ENCODE measurements at places on chromosomes 2 and 18.

DNA sequence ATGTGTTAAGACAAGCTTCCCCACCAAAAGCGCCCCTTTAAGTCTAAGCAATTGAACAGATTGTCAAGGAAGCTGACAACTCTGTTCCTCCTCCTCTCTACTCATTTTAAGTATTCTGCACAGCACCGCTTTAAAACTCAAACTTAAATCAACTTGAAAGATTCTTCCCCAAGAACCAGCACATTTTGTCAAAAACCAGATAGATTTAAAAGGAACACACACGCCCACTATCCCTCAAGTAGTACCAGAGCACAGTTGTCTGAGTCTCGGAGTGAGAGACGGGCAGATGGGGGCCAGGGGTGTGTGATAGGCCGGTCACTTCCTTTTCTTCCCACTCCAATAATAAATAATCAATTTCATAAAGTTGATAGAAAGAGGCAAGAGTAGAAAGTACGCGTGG lies 67.7 kb upstream of the POU3F3 start:
- no peak for DNase-seq

- DNase-seq = no peak
Observed at GRCh38 chr2:102233132-102233884, 46.5 kb downstream of the IL1RL2 start.

DNA sequence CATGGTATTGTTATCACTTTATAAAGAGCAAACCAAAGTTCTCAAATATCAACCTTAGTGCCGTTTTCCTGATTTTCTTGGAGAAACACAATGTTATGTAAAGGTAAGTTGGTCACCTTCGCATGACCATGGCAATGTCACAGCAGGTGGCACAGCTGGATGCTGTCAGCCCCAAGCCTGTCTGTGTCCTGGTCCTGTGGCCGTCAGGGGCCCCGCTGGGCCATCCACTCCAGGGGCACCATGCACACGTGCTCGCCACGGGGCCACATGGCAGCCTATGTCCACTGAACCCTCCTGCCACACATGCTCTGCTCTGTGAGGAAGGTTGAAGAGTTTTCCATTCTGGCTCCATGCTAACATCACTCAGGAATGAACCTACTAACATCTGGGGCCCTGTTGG lies 85.9 kb downstream of the EIPR1 start:
- DNase-seq = no peak

GRCh38 chr2:214066862-214067261 lies 344.0 kb upstream of the VWC2L start:
- DNase-seq = no peak

- DNase-seq = no peak
Observed at GRCh38 chr18:31685097-31686082, 1.0 kb upstream of the B4GALT6 start.

GRCh38 chr2:129772190-129772579 lies 207.3 kb upstream of the RAB6C start:
- DNase-seq = peak; percentile 21

- no peak for DNase-seq
Observed at GRCh38 chr2:79832511-79833234, 319.8 kb downstream of the CTNNA2 start.

DNA sequence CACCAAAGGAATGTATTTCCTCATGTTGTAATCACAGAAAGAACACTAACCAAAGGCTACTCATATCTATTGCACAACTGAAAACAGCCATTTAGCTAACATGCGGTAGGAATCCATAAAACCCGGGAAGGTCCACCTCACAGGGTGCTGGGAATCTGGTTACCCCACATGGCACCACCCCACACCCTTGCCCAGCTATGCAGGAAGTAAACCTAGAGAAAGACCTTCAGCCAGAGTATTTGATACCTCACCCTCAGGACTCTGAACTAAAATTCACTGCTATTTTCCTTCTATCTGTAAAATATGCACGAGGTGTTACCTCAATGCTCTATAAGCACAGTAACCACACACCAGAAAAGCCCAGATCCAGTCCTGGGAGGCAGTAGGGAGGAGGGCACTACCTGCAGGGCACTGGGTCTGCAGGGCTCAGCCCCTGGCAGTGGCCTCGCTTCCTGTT lies 45.8 kb downstream of the PTPN2 start:
- DNase-seq = peak; percentile 73

- no peak for DNase-seq
Observed at GRCh38 chr2:204069804-204070203, 133.2 kb downstream of the ICOS start.

DNA sequence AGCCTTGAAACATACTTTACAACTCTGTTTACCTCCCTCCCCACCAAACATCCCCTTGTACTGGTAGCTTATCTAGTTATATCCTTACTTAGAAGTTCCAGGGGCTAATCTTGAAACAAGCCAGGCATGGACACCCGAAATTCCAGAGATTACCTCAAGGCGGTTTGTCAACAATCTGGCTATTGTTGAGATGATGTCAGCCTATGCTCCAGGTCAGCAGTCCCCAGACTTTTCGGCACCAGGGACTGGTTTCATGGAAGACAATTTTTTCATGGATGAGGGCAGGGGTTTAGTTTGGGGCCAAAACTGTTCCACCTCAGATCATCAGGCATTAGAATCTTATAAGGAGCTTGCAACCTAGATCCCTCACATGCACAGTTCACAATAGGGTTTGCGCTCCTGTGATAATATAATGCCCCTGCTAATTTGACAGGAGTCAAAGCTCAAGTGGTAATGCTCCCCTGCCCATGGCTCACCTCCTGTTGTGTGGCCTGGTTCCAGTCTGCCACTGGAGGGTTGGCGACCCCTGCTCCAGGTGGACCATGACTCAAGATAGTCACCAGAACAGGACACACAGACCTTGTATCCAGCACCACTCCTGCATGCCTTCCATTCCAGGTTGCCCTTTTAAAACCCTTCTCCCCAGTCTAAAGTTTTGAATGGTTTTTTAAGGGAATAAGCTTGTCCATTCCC lies 171.2 kb downstream of the SPAG16 start:
- no peak for DNase-seq

GRCh38 chr18:13796515-13796914 lies 27.4 kb upstream of the MC5R start:
- DNase-seq = no peak

- DNase-seq = peak; percentile 71
Observed at GRCh38 chr2:217652761-217653639, 349.8 kb downstream of the TNS1 start.

GRCh38 chr18:36295880-36296301 lies 1.6 kb upstream of the FHOD3 start:
- no peak for DNase-seq

- DNase-seq = no peak
Observed at GRCh38 chr2:101692041-101692440, 5.5 kb upstream of the MAP4K4 start.

GRCh38 chr2:57720728-57721627 lies 325.6 kb upstream of the VRK2 start:
- peak; percentile 36 for DNase-seq

DNA sequence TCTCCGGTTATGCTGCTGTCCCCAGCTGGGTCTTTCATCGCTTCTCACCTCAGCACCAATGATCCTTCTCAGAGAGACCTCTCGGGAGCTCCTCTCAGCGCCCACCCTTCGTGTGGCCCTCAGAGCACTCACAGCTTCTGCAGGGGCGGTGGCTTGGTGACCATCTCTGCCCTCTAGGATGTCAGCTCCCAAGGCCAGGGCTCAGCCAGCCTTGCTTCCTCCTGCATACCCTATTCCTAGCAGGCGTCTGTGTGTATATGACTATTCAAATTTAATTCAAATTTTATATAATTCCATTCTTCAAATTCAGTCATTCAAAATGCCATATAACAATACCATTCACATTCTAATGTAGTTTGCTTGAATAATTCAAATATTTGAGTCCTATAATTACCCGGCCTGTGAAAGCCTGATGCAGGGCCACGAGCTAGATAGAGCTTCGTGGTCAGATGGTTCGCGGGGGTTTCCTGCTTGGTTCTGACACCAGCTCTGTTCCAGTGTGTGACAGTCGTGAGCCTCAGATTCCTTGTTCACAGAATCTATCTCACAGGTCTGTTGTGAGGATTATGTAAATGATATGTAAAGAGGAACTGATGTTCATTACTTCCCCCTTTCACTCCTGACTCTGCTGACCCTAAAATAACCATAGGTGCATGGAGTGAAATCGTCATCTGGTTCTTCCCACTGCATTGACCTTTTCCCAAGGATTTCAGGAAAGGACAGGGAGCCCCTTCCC lies 94.0 kb upstream of the CNGA3 start:
- DNase-seq = no peak

DNA sequence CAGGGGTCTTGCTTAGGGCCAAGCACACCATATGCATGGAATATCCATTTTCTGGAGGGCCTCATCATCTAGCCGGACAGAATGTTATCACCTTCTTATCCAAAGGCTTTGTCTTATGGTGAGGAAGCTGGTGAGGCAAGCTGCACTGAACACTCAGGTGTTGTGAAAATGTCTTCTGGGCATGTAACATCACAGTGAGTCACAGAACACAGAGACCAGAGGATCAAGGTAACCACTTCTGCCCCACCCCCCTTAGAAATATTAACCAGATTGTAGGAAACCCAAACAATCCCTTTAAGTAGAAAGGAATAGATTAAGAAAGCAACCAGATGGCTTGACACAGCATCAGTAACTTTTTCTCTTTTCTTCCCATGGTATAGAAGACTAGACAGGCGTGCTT lies 51.1 kb downstream of the MYO5B start:
- no peak for DNase-seq

DNA sequence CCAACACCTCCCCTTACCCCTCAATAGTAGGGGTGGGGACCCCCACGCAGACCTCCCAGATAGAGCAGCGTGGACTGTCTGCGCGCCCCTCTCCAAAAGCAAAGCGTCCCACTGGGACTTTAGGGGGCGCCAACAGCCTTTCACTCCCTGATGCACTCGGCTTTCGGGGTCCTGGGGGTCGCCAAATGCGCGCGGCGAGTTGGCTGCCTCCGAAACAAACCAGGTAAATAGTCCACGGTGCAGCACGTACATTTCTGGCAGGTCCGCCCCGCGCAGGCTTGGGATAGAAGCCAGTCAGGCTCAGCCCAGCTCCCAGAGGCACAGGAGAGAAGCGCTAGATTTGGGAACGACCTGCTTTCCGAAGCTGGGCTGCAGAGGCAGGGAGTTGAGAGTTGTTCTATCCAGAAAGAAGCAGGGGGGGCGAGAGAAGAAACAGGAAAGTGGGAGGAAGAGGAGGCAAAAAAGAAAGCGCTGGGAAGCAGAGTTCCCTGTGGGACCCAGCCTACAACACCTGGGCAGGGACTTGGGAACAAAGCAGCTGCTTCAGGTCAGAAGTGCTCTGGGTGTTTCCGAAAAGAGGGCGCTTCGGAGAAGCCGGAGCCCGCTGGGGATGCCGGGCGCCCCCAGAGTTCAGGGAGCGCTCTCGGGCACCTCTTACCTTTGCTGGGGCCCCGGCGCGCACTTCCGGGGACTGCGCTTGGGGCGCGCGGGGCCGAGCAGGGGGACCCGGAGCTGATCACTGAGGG lies 544 bp downstream of the EVA1A start:
- DNase-seq = no peak

GRCh38 chr2:111171337-111171930 lies 50.7 kb downstream of the BCL2L11 start:
- DNase-seq = no peak

- no peak for DNase-seq
Observed at GRCh38 chr2:159946326-159946999, 116.0 kb downstream of the PLA2R1 start.

- DNase-seq = no peak
Observed at GRCh38 chr2:153808679-153809078, 63.0 kb upstream of the GALNT13 start.

GRCh38 chr2:220341014-220341413 lies 713.6 kb downstream of the SLC4A3 start:
- no peak for DNase-seq

DNA sequence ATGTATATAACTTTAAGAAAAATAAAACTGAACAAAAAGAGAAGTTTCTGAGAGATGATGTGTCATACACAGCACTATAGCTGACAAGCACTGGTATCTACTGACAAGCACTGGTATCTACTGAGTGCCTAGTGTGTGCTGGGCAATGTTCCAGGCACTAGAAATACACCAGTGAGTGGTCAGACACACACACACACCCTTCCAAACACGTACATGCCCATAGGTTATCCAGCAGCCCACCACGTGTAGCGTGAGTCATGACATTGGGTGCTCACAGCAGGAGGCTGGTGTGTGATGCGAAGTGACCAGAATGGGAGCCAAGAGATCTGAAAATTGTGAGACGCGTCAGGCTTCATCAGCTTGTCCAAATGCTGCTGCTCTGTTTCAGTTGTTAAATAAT lies 12.2 kb upstream of the GNAL start:
- DNase-seq = no peak

GRCh38 chr18:68542846-68543245 lies 172.1 kb downstream of the TMX3 start:
- no peak for DNase-seq

- DNase-seq = peak; percentile 6
Observed at GRCh38 chr2:216023055-216023648, 9.8 kb upstream of the MREG start.

DNA sequence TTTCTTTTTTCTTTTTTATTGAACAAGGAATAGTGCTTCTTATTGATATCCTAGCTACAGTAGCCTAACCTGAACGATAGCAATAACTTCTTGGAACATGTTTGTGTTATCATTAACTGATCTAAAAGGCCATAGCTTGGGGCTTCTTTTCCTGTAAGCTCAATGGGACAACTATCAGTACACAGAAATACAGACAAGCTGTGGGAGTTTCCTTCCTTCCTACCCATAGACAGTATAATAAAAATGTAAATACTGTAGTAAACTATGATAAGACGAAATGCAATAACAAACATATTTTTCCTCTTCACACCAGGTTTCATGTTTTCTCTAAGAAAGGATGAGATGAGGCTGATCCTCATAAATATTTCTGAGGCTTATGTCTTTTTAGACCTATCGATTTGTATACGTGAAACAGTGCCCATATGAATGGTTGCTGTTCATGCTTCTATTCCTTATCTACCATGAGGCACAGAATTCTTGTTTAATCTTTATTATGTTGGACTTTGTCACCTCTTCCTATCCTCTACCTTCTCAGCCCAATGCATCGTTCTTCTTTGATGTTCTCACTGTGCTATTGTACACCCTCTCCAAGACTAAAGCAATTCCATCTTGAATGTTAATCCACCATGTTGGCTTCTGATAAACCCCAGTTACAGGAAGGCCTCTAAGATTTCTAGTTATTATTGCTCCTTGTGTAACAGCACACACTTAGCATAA lies 361.4 kb downstream of the DCC start:
- DNase-seq = no peak

GRCh38 chr18:55253814-55254213 lies 294.6 kb upstream of the CCDC68 start:
- no peak for DNase-seq
